ENCODE measurements at places on chromosomes 13 and 19. TPM values are rescaled to one million over a fixed set of nuclear protein-coding genes. Genes with fewer than 3 reads are reported as not detected.

Gene GPR12
- not detected for total RNA-seq

Gene CERS1
- not detected for total RNA-seq

Gene KLHL1
- not detected for total RNA-seq

Gene ZNF616
- total RNA-seq, result 11.6 TPM

Gene SH2D3A
- 21.1 TPM for total RNA-seq

Data from activated T-helper 17 cell treated with anti-CD3 and anti-CD28 coated beads, Interleukin-2, amount 50 U/mL, for 72 hours (primary cell).